ENCODE measurements at places on chromosomes 5 and 9.
A peak's percentile ranks its signal among the peaks of the same experiment; 100 is the strongest.

GRCh38 chr9:115079156-115079555 is 38.8 kb downstream of the TNC start:
- no peak for DNase-seq

DNA sequence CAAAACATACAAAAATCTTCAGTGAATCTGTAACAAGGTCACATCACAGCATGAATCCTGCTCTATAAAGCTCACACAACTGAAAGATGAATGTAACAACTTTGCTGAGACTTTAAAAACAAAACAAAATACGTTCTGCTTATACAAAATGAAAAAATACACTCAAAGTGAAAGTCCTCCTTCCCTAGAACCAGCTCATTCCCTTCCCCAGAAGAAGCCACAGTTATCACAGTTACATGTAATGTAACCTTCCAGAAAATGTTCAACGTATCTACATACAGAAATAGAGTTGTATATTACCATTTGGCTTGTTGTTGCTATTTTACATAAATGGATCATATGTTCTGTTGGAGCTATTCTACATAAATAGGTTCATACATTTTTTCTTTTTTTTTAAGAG is 2.6 kb downstream of the AUH start:
- no peak for DNase-seq

- DNase-seq, result peak; percentile 68
Measured at GRCh38 chr5:10354048-10354872, 765 bp downstream of the MARCHF6 start.

- DNase-seq, result peak; percentile 20
Measured at GRCh38 chr5:39148983-39149534, 70.3 kb downstream of the FYB1 start.

DNA sequence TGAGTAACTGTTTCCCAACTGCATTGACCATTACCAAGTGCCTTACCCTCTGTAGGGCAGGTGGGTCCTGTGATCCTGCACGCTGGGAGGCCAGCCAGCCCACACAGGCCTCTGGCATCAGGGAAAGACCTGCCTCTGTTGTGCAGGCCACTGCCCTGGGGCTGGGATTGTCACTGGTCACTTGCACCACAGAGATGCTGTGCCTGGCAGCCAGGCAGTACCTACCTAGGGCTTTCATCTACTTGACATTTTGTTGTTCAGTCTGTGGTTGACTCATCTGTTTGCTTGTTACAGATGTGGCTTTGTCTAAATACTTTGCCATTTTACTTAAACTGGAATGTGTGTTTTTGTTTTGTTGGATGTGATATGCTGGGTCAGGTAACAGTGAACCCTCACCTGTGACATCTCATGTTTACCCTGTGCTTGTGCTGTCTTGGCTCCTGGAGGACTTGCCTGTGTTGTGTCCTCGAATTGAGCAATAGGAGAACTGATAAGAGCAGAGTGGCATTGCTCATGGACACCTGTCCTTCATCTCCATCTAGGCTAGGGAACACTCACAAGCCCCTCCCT is 32.8 kb downstream of the SECISBP2 start:
- peak; percentile 26 for DNase-seq

GRCh38 chr9:14415947-14416346 is 102.0 kb upstream of the NFIB start:
- no peak for DNase-seq

GRCh38 chr5:172788771-172789686 is 18.0 kb upstream of the DUSP1 start:
- DNase-seq, result no peak

DNA sequence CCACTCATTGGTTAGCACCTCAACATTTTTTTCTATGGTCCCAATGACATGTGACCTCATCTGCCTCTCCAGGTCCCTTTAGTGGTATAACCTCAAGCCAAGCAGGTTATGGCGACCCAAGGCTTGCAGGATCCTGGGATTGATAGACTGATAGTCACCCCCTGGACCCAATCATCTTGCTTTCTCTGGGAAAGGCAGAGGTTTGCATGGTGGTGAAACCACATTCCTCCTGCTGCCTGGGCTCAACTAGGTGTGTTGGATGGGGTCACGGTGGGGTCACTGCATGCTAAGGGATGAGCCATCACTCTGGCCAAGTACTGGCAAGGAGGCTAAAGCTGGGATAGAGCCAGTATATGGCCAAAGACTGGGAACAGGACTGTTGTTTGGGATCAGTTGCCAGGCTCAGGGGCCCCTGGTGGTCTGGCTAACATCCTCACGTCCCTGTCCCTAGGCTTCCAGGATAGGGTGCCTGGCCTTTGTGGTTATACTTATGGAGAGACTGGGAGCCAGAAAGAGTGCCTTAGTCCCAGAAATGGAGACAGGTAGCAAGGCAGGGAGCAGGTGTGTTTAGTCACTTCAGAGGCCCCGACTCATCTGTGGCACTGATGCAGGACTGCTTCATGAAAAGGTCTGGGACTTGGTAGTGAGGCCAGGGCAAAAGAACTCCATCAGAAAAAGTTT is 4.6 kb upstream of the SMIM32 start:
- DNase-seq, result no peak

DNA sequence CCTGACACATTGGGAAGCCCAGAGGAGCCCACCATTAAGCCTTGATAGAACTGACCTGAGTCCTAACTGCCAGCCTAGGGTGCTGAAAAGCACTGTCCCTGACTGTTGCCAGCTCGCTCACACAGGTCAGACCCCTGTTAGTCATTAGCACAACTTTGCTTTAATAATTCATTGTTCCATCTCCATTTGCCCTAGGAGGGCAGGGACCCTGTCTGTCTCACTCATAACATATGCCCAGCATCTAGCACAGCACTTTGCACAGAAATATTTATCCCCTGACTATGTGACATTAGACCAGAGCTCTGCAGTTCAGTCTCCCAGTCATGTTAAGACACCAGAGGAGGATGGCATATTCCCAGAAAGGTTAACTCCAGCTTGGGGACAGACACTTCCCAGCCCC is 61.8 kb upstream of the STXBP1 start:
- DNase-seq, result no peak

GRCh38 chr9:117958726-117959125 is 254.5 kb downstream of the TLR4 start:
- no peak for DNase-seq

GRCh38 chr5:73218552-73219171 is 45.7 kb downstream of the TMEM174 start:
- DNase-seq, result no peak

GRCh38 chr9:133945977-133946753 is 46.0 kb downstream of the VAV2 start:
- no peak for DNase-seq

GRCh38 chr5:37776826-37777225 is 63.0 kb downstream of the GDNF start:
- DNase-seq, result no peak

DNA sequence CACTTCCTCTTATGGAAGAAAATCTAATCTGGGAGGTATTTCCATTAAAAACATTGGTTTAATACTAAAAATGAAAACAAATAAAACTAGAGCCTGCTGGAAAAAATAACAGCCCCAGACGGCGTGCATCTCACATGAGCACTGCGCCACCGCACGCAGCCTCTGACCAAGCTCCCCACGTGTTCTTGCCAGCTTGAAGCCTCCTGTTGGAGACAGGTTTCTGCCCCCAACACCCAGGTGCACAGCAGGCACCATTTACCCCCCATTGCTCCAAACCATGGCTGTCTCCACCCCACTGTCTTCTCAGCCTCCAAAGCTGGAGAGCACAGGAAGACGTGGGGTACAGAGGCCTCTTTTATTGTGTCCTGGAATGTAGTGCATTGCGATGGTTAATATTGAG is 10.7 kb upstream of the COL5A1 start:
- peak; percentile 16 for DNase-seq

DNA sequence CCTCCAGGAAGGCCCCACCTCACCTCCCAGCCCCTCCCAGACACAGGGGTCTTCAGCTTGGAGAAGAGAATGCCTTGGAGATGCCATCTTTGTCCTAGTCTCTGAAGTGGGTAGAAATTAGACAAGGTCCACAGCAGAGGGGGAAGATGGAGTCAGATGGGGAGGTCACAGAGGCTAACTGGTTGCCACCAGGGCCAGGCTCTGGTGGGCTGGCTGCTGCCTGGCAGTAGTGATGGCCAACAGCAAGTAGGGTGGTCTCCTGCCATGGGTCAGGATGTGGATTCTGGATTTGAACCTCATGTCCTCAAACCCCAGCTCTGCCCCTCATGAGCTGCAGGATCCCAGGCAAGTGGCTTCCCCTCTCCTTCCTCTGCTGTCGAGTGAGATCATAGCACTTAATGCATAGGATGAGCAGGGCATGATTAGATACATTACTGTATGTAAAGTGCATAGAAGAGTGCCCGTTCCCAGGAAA is 38.7 kb upstream of the NEK6 start:
- no peak for DNase-seq

DNA sequence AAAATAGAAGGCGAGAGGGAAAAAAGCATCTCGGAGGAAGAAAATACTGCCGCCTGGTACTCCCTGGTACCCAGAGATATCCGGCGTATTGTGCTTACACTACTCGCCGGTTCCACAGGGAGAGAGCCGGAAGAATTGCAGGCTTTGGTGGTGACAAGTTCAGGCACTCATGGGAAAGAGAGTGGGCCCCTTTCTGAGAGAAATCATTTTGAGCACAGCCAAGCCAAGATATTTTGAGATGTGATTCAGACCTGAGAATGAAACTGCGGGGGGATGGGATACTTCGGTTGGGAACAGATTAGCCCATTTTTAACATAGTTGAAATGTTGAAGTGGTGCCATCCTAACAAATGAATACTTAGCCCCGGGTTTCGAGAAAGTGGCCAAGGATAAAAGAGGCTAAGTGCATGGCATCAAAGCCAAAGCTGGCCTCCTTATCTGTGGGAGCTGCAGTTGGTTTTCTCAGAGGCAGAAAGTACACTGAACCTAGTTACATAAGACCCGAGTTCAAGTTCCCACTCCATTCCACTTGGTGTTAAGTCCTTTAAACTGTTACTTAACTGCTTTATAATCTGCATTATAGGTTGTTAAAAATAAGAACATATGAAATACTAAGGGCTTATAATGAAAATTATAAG is 62.7 kb downstream of the SLC1A3 start:
- DNase-seq, result no peak

GRCh38 chr5:65066387-65067146 is 297.8 kb downstream of the CWC27 start:
- DNase-seq, result no peak

- peak; percentile 22 for DNase-seq
Measured at GRCh38 chr5:122101636-122102285, 23.7 kb upstream of the LOX start.

DNA sequence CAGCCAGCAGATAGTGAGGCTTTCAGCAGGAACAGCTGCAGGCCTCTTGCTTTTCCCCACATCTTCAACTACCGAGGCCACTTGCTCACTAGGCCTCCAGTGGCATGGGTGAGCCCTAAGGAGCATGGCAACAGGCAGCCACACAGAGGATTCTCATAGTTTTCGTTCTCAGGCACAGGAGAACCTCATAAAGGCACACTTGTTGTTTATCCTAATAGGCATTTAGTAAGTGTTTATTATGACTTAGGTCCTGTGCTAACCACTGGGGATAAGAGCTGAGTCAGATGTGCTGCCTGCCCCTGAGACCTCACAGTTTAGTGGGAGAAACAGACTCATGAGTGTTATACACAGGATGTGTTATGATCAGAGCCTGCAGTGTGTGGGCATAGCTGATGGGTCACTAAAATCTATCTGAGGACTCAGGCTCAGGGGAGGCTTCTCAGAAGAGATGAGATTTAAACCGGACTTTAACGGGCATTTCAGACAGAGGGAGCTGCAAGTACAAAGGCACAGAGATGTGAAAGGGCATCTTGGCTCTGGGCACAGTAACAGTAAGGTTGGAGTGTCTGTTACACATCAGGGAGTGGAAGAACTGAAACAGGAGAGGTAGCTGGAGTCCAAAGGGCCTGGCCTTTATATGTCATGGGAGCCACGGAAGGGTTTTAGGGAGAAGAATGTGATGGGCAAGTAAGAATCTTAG is 21.0 kb upstream of the HEMGN start:
- DNase-seq, result no peak

- DNase-seq, result no peak
Measured at GRCh38 chr5:72515211-72515610, 8.0 kb upstream of the ZNF366 start.

DNA sequence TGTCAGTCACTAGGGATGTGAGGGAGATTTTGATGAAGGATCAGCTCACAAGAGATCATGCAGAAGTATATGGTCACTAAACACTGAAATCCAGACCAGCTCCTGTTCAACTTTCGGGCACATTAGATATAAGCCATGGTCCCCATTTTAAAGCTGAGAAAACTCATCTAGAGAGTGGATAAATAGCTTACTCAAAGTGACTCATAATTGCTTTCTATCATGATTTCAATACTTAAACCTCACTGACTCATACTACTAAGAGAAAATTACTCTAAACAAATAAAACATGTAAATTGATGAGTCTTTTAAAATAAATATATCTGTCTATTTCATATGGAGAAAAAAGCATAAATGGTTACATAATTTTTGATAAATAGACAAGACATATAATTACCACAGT is 567.7 kb downstream of the TLR4 start:
- no peak for DNase-seq

GRCh38 chr5:542319-543311 is 18.4 kb upstream of the SLC9A3 start:
- no peak for DNase-seq

DNA sequence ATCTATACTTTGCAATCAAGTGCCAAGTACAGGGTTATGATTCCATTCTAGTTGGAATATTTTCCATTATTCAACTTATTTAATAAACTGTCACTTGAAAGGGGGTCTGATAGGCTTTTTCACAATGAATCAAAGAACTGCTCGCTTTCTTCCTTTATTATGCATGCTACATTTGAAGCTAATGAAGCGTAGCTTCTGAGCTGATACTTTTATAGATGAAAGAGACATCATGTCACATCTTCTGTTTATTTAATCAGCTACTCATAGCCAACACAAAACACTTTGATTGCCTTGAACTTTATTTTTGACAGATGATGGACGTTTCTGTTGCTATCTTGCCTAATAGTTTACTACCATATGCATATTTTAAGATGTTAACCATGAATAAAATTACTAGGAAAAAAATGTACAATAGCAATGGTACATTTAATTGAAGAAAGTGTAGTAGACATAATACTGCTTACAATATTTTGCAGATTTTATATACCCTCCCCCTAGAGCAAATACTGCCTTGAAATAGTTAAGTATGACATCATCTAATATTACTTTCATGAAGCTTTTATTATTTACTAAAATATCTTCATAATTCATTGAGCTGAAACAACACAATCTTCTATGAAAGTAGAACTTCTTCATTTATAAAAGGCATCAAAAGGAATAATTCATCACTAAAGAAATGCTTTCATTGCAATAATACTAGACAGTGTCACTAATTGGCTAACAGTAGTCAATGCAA is 529.3 kb upstream of the TYRP1 start:
- DNase-seq, result no peak

DNA sequence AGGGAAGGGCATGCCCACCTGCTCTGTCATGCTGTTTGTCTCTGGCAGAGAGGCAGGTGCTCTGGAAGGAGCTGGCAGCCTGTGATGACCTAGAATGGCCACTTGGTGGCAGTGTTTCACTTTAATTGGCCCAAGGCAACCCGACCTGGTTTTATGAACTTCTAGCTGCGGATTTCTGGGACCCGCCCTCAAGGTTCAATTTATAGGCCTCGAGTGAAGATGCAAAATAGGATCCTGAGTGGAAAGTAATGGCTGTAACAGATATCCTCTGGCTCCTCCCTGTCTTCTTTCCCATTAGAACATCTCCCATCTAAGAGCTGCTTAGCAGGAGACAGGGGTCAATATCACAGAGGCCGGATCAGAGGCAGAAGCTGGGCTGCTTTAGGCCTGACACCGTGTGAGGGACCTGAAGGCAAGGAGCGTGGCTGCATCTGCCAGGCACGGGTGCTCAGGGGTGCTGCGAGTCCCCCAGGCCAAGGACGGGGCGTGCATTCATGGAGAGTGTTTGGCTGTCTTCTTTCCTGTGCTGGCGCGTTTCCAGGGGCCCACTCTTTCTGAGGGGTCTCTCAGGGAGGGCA is 56.7 kb upstream of the SLC28A3 start:
- peak; percentile 61 for DNase-seq

All from Caco-2 (cell line).